ENCODE measurements at places on chromosomes 4 and X.

DNA sequence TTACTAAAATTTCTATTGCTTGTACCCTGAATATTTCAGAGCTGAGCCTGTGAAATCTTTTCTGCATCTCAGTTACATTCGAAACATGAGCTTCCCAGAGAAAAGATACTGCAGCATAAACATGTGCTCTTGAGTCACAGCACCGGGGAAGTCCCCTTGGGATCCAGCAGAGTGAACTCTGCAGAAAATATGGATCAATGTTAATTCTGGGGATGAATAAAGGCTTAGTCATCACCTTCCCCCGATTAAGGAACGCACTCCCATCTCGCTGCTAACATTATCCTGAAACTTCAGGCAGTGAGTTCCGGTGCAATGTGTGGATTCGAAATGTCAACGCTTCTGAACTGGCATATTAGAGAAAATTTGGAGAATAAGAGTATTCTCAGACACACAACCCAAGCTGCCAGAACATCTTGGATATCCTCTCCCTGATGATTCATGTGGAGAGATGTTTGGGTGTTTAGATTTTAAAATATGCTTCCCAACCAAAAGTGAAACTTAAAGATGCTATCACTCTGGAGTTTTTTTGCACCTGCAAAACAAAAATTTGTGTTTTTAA is 90.8 kb downstream of the IRF2 start:
- DNase-seq = no peak

DNA sequence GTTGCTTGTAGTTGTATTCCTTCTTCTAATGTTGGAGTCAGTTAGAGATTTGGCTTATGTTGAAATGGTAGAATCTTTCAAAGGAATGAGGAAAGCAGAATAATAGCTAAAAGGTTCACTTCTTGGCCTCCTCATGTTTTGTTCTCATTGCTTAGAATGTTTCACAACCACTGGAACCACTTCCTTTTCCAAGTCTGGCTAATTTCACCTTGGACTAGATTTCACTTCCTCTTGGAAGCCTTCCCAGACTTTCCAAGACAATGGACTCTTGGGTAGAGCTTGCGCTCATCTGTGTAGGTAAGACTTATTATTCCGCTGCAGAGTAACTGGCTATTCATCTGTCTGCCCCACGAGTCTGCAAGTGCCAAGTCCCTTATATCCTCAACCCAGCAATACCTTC is 8.3 kb downstream of the SPATA18 start:
- DNase-seq = no peak

- DNase-seq = no peak
Observed at GRCh38 chr4:78602334-78602733, 50.8 kb downstream of the ANXA3 start.

GRCh38 chr4:173261052-173261451 is 73.1 kb downstream of the HMGB2 start:
- DNase-seq = no peak

DNA sequence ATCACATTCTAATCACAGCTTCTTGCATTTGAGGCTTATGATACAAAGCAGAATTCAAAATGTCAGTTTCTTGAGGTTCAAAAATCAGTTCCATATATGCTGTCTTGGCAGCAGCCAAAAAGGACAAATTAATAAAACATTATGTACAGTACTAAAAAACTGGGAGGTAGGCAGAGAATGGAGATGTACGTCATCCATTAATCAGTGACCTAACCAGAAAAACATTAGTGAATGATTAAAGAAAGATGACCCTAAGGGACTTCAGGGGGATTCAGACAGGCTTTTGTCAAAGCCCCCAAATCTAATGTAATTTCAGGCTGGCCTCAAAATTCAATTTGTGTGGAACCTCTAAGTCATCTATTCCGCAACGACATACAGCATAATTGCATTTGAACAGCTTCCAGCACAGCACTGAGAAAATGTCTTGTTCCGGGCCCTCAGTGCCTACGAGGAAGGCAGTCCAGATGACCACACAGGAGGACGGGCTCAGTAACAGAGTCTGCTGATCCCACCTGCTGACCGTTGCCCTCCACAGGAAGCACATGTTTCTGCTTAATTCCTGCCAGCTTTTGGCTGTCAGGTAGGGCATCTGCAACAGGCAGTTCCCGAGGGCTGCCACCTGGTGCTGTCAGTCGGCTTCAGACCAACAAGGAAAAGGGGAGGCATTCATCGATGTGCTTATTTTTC is 83.8 kb upstream of the HHIP start:
- DNase-seq = no peak

DNA sequence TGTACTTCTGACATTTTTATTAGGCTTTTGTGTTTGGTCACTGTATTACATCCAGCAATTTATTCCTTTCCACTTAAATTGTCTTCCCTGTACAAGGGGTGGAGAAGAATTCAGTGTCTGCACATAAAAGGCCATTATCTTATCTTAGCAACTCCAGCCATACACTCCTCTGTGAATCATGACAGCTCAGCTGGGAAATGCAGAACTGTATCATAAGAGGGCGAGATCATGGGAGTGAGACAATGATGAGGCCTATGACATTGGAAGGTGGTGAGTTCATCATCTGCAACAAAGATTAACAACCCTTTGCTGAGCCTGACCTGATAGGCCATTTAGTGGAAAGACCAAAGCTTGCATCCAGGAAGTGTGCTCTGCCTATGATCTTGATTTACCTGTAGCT is 33.3 kb downstream of the SLIT2 start:
- DNase-seq = no peak

DNA sequence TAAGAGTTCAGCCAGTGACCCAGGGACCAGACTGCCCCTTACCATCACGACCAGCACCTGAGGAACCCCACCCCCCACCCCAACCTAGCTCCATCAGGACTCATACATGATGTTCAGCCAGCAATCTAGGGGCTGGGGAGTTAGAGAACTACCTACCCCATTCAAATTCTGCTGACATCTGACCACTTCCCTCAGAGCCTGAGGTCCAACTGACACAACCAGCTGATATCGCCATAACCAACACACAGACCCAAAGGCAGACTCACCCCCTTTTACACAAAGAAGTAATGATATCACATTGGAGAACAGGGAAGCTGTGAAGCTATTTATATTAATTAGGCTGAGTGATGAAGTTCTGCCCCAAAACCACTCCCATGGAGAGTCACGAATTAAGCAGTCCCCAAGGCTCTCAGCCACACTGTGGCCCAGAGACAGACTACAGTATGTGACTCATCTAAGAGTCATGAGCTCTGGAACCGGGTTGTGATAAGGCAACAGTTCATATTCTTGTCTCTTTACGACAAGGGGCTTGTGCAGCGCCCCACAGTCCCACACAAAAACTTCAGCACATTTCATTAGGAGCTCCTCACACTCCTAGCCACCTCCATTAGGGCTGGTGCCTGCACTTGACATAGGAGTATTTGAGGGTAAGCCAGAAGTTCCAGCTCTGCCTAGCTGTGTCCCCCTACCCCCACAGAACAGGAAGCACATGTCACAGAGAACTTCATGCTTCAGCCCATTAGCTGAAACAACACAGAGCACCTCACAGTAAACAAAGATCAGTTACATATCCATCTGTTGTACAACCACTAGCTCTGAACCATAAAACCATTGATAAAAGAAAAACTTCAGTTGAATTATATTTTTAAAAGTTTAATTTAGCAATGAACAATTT is 184.7 kb upstream of the ZCCHC13 start:
- DNase-seq = no peak

GRCh38 chr4:153274967-153275366 is 69.5 kb upstream of the MND1 start:
- no peak for DNase-seq

DNA sequence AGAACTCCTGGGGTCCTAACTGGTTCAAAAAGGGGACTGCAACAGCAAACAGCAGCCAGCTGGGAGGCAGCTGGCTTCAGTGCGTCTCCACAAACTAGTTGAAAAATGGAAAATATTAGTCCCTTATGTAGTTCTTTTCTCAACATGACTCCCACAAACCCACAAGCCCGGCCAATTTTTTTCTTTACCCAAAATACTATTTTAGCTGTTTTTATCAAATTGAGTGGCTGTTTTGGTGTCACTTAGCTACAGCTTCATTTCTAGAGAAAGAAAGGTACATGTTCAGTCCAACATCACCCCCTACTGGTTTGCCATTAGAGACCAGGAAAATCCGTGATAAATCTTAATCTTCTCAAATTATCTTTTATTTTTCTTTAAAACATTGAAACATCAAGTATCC is 97.2 kb downstream of the GUCY2F start:
- no peak for DNase-seq

DNA sequence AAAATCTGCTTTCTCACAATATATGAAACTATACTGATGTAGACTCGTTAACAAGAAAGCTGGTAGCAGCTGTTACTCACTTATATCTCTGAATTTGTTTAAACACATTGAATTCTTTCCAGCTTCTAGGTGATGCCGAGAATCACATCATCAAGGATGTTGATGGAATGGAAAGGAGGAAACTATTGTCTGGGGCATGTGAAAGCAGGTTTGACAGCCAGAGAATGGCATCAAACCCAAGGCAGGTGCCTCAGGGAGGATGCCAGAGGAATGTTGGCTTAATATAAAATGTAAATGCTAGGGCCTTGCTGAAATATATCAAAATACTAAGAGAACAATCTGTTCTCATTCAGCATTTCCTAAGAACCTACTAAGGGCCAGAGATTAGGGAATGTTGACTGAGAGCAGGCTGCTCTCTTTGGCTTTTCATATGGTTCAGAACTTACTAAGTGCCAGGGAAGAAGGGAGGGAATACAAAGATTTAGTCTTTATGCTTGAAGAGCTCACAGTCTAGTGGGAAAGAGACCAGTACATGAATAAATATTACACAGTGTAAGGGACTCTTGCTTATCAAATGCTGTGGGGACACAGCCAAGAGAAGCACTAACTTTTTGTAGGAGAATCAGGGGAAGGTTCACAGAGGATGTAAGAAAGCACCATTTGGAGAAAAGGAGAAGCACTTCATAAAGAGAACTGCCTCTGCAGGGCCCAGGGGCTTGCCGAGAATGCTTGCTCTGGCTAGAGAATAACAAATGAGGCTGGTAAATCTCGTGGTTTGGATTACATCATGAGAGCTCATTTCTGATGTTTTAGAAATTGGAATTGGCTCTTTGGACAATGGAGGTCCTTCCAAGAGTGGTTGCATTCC is 14.7 kb downstream of the SLIT2 start:
- DNase-seq = no peak

DNA sequence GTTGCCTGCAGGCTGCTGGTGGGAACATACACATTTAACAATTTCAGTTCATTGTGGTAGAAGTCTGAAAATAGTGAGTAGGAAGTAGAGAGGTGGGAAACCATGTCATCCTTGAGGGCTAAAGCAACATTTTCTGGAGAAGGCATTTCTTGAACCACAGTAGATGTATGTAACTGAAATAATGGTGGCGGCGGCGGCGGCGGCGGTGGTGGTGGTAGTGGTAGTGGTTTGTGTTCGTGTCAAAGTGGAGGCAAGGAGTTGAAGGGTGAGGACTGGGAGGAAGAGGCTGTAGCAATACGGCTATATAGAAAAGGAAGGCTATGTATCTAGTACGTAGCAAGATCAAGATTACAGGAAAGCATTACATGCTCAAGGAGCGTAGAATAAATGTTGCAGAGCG is 1381.6 kb upstream of the TENM3 start:
- no peak for DNase-seq

GRCh38 chr4:83603129-83603528 is 67.2 kb downstream of the GPAT3 start:
- DNase-seq = no peak

DNA sequence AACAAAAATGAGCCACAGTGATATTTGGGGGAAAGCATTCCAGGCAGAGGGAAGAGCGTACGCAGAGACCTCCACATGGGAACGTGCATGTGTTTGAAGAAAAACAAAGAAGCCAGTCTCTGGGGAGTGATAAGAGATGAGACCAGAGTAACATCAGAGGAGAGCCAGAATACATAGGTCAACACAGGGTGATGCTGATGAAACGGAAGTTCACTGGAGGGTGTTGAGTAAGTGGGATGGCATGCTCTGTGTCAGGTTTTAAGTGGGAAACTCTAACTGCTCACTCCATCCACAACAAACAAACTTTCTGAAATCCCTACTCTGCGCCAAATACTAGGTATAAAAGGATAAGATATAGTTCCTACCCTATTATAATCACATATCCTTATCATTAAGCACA is 110.0 kb downstream of the ARHGAP6 start:
- DNase-seq = no peak

- DNase-seq = no peak
Observed at GRCh38 chrX:110442635-110443034, 84.0 kb downstream of the RTL9 start.

DNA sequence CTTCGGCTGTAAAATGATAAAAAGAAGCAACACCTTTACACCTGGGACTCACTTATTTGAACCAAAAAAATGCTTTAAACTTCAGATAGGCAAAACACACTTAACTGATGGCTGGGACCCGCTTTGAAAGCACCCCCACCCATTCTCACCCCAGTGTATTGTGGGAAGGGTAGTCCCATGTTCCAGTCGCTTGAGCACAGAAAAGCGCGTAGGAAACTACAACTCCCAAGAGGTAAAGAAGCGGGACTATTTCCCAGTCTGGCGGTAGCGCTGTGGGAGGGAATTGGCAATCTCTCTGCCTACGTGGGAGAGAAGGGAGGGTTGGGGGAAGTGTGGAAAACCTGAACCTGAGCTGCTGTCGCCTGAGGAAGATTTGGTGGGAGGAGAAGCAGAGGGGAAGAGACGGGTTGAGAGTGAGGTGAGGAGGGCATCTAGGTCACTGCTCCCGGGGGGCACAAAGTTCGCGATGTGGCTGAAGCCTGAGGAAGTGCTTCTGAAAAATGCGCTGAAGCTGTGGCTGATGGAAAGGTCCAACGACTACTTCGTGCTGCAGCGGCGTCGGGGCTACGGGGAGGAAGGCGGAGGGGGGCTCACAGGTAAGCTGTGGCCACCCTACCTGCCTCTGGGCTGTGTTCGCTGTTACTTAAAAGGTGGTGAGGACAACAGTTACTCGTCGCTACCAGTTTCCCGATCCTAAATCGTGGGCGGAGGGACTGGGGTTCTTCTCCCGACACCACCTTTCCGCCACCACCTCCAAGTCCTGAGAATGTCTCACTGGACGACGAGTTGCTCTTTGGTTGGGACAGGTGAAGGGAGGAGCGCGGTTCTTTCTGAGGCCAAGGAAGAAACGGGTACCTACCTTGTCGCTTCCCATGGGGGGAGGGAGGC is at the start of gene TBC1D8B:
Gene TBC1D8B, plus strand, starts transcription at position 286 of the 888 bp plus-strand sequence. Its CDS starts 181 bp downstream, at position 467.
- DNase-seq = no peak

DNA sequence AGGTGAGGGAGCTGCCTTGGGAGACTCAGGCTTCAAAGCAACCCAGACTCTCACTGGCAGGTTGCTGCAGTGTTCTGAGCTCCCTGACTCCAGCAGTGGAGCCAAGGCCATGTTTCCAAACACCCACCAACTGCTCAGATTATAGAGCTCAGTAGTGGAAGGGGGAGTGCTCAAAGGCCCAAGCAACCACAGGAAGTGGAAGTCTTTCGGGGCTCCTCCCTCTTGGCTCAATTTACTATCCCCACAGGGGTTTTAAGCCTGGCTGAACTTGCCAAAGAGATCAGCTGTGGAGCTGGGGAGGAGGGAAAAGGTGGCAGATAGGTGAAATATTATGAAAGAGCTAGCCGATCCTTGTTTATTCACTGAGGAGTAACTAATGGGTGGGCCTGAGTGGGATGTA is 82.5 kb downstream of the HPRT1 start:
- DNase-seq = no peak
